ENCODE measurements at places on chromosomes 6 and 20.

- DNase-seq = no peak
These were observed 163.2 kb upstream of the TAB2 start for GRCh38 chr6:149154261-149154821.

DNA sequence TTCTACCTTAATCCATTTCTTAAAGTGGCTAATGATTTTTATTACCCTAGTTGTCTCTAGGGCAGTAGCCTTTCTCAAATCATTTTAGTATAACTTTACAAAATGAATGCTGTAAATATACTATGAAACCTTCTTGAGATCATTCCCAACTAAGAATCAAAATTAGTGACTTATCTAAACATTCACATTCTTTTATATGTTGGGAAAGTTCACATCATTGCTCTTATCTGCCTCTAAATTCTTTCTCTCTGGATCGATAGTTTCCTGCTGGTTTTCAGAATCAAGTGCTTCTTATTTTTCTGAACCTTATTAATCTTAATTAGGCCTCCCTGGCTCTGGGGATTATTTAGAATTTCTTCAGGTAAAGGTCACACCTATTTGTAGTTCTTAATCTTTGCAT lies 126.8 kb downstream of the BCKDHB start:
- no peak for DNase-seq

GRCh38 chr6:164042212-164042611 lies 627.7 kb downstream of the QKI start:
- no peak for DNase-seq

GRCh38 chr6:87154641-87154992 lies 748 bp upstream of the ZNF292 start:
- DNase-seq = no peak

GRCh38 chr20:32490942-32491763 lies 94.0 kb downstream of the NOL4L start:
- DNase-seq = no peak

DNA sequence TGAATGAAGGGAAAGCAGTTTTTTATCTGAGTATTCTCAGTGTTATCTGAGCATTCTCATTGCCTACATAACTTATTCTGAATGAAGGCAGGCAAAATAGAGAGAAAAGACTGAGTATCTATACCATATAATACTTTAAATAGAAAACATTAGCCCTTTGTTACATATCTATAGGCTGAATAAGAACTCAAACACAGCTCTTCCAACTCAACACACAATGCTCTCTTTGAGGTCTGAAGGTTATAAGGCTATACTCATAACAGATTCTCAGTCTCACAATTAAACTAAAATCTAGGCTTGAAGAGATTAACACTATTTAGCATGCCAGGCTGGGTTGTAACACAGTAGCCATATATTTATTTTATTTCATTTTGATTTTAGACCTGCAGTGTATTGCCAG lies 56.9 kb downstream of the EYS start:
- no peak for DNase-seq

- DNase-seq = peak; percentile 64
These were observed 425.2 kb downstream of the CD83 start for GRCh38 chr6:14542670-14543366.

- DNase-seq = no peak
These were observed 386.4 kb upstream of the MMS22L start for GRCh38 chr6:97669191-97670031.

DNA sequence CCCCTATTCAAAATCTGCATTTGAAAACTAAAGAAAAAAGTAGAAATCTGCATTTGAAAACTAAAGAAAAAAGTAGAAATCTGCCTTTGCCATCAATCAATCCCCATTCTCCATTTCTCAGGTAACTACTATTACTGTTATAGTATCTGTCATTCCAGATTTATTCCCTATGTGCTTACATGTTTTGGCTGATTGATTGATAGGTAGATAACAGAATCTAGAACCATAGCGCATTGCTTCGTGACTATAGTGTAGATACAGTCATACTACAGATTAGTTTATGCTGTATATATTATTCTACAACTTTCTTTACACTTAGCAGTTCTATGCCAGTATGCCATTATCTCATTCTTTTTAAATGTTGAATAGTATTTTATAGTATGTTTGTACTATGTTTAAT lies 163.0 kb downstream of the SIM1 start:
- no peak for DNase-seq

DNA sequence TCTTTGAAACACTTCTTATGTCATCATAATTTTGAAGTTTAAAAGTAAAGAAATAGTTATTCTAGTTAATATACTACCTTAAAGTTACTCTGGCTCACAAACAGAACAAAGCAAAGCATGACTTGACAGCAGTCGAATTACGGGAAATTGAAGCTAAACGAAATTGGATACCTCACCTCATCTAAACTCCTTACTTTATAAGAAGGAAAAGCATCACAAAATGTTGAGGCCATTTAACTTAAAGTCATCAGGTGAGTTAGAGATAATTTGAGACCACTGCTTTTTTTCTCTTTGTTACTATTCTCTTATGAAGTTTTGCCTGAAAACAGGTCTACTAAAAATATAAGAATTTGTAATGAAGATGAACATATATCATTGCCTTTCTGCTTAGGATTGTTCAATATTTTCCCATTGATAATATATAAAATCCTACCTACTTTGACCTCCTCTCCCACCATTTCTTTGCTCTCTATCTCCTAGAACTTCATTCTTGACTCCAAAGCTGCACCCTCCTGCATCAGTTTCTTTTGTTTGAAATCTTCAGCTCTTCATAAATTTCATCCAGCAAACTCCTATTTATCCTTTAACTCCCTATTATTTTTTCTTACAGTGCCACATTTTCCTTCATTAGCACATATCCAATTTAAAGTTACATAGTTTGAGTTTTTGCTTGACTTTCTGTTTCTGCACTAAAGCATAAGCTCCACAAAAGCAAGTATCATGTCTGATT lies 510.7 kb upstream of the ZNF337 start:
- no peak for DNase-seq

DNA sequence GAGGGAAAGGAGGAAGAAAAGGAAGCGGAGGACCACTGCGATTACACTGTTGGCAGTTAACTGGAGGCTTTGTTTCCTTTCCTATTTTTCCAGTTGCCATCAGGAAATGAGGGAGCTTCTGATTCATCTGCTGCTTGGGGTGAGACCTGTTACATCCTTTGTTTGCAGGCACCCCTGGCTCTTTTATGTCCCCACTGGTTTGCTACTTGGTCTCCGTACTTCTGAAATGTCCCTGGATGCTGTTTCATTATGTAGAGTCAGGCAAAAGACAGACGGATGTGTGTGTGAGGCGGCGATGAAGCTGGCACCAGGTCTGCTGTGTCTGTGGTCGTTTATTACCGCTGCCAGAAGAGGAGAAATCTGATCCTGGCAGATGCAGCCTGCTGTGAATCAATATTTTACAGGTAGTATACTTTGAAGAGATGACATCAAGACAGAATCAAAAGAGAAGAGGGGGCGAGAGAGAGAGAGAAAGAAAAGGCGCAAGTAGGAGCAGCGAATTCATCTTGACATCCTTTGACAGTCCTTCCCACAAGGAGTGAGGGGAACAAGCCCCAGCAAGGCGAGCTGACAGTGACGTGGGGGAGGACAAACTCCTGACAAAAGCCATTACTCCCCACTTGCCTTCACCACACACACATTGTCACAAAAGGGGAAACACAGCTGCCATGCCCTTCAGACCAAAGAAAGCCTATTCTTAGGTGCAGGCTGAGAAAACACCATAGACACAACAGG lies 145.9 kb upstream of the FBXL4 start:
- no peak for DNase-seq

DNA sequence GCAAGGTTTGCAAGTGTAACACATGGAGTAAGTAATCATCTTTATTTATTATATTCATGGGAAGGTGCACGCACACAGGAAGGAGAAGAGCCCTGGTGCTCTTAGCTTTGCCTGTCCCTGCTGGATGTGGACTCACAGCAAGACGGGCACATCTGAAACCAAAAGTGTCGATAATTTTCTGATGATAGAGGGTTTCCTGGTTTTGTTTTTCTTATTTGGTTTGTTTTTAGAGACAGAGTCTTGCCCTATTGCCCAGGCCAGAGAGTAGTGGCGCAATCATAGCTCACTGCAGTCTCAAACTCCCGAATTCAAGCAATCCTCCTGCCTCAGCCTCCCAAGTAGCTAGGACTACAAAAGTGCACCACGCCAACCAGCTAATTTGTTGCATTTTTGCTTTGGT lies 7.8 kb upstream of the KHDC1L start:
- DNase-seq = no peak

DNA sequence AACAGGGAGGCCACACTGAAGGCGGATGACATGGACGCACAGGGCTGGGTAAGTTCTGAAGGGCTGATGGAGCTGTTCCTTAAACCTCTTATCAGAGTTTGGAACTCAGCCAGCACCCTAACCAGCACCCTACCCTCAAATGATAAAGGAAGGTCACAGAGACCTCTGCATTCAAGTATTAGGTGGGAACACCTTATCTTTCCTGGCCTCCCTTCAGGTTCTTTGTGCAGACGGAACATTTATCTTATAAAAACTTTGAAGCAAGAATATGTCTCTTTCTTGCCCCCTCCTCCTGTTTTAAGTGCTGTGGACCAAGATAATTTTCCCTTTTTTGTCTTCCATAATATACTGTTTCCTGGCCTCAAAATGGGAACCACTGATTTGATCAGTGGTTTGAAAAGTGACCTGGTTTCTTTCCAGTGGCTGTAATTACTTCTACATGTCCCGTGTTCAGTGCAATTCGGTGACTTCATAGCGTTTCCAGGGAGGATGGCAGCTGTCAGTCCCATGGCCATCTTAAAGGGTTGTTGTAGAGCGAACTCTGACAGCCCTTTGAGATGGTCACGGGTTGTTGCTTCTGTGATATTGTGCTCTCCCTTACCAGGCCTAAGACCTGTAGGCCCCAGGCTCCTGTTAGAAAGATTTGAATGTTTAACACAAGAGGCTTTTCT lies 213.2 kb upstream of the MYLIP start:
- no peak for DNase-seq

DNA sequence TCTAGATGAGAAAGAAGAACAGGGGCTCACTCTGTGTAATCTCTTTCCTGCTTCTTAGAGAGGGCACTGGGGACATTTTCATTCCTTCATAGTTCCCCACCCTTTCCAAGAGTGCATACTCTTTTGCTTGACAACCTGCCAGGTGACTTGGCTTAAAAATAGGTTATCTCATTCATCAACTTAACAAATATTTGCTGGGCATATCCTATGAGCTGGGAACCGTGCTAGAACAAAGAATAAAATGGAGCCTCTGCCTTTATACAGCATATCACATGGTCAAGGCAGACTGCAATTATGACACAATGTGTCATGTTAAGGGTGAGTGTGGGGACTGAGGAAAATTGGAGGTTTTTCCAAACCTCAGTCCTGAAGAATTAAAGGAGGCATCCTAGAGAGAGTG lies 209.8 kb upstream of the FOXA2 start:
- peak; percentile 84 for DNase-seq

GRCh38 chr6:32337186-32337805 lies 34.4 kb downstream of the TSBP1 start:
- DNase-seq = no peak

All from PC-3 (cell line).